ENCODE measurements at places on chromosomes 16 and 17.

- no peak for DNase-seq
Observed at GRCh38 chr16:66228792-66229191, 137.7 kb upstream of the CDH5 start.

DNA sequence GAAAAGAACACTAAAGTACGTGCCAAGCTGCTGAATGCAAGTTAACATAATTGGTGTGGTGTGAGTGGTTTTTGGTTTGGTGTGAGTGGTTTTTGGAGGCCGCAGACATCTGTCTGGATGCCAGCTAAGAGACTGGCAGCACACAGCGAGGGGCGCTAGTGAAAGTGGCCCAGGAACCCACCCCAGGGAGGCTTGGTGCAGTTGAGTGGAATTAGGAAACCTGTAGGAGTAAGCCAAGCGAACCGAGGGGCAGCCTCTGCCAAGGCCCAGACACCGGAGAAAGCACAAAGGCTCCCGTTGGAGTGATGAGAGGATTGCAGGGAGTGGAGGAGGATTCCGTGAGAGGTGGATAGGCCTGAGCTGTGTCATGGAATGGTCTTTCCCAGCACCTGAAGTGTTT, 24.6 kb upstream of the SLC5A11 start:
- DNase-seq = no peak

DNA sequence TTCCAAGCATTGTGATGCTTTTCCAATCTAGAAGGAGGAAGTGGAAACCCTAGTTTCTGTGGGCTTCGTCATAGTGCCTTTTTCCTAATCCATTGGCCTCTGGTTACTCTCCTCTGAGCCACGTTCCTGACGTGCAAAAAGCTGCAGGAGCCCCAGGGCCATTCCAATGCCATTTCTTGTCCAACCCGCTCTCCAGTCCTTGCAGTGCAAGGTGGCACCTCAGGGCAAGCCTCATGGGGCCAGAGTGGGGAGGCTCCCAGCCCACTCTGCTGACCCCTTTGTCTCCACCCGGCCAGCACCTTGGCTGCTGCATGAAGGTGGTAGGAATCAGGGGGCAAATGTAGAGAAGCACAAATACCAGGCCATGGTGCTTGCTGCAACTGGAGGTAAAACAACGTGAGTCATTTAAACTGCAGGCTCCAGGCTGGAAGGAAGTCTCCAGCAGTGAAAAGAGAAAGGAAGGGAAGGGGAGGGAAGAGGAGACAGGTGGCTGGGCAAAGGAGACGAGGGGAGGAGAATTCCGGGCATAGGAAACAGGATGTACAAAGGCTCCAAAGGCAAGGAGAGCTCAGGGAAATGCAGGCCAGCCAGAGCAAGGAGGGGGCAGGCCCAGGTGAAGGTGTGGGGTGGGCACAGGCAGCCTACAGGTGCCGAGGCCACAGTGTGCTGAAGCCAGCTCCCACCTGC, 168.2 kb upstream of the TNRC6C start:
- DNase-seq = no peak

- DNase-seq = no peak
Observed at GRCh38 chr16:48556913-48557351, 53.0 kb downstream of the N4BP1 start.

- DNase-seq = no peak
Observed at GRCh38 chr16:69307856-69308255, 3.3 kb upstream of the VPS4A start.

DNA sequence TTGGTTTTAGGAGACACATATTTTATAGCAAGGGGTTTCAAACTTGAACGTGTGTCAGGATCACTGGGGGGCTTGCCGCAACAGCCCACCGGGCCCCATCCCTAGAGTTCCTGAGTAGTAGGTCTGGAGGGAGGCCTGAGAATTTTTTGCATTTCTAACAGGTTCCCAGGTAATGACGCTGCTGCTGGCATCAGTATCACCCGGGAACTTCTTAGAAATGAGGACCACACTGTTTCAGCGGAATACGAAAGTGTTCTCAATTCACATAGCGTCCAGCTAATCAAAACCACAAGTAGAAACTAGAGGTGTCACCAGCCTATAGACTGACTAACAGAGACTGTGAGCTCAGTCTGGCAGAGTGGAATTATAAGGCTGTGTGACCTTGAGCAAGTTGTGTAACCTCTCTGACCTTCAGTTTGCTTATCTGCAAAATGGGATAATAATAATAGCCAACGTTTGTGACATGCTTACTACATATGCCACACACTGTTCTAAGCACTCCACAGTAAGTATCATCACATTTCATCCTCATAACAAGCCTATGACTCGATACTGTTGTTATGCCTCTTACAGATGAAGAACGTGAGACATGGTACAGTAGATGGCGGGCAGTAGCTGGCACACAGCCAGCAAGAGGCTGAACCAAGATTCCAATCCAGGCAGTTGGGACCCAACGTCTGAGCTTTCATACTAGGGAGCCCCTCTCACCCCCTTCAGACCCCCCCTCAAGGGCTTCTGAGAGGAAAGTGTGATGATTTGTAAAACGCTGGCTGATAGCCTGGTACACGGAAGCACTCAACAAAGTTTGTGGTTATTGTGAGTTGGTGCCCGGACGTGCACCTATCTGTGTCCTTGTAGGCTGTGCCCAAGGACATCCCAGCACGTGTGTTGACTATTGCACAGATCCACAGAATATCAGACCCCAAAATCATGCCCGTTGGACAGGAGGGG, 4.6 kb upstream of the ICAM2 start:
- no peak for DNase-seq

DNA sequence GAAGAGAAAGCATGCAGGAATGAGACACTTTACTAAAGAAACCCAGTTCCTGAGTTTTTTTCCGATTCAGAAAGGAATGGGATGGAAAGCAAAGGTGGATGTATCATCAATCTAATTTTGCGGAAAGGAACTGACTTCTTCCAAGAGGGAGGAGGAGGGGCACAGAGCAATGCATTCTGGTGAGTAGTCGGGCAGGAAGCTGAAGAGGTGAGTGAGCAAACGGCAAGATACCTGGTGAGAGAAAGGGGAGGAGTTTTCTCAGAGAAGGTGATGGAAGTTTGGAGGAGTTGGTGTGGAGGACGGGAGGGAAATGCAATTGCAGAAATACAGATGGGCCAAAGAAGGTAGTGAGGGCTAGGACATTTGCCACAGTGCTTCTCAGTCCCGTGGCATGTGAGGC, 713.2 kb downstream of the KCNJ2 start:
- DNase-seq = no peak

GRCh38 chr16:20899071-20899470, 1.1 kb downstream of the DCUN1D3 start:
- DNase-seq = no peak

DNA sequence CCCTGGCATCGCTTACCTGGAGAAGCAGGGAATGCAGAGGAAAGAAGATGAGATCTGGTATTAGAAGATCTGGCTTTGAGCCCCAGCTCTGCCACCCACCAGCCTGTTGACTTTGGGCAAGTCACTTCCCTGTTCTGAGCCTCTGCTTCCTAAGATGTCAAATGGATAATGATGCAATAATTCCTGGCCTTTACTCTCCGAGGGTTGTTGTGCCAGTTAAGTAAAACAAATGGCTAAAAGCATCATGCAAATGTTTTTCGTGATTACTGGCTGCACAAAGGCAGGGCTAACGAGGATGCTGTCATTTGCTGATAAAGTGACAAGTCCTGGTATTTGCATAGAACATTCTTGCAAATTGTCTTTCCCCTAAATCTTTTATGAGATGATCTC, 1.3 kb upstream of the ZNF821 start:
- DNase-seq = no peak

- DNase-seq = no peak
Observed at GRCh38 chr16:4318967-4319366, 3.1 kb downstream of the GLIS2 start.

GRCh38 chr17:81394921-81395599, at the start of gene BAHCC1:
TSS of gene BAHCC1 (plus strand) at chr17:81395457. CDS start at chr17:81399740, 4,283 bp downstream.
- DNase-seq = peak; percentile 99

DNA sequence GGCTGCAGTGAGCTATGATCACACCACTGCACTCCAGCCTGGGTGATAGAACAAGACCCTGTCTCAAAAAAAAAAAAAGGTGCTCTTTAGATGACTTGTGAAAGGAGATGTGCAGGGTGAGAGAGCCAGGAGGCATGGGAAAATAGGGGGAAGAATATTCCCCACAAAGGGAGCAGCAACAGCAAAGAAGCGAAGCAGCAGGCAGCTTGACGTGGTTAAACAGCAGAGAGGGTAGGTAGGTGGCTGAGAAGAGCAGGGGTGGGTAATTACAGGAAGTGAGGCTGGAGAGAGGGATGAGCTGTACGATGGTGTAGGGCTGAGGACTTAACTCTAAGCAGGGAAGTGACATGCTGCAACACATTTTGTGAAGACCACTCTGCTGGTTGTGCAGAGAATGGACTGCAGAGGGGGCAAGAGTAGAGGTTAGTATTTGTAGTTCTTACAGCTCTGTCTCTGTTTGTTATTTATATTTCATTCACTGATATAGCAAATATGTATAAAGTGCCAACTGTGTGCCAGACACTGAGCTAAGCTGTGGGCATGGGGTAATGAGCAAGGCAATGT, 1.6 kb downstream of the HEATR3 start:
- no peak for DNase-seq

- no peak for DNase-seq
Observed at GRCh38 chr17:61129267-61130254, 270.1 kb upstream of the TBX2 start.

- DNase-seq = no peak
Observed at GRCh38 chr17:5631958-5632590, 47.8 kb upstream of the NLRP1 start.

GRCh38 chr17:73725794-73726515, 81.7 kb upstream of the SDK2 start:
- no peak for DNase-seq

DNA sequence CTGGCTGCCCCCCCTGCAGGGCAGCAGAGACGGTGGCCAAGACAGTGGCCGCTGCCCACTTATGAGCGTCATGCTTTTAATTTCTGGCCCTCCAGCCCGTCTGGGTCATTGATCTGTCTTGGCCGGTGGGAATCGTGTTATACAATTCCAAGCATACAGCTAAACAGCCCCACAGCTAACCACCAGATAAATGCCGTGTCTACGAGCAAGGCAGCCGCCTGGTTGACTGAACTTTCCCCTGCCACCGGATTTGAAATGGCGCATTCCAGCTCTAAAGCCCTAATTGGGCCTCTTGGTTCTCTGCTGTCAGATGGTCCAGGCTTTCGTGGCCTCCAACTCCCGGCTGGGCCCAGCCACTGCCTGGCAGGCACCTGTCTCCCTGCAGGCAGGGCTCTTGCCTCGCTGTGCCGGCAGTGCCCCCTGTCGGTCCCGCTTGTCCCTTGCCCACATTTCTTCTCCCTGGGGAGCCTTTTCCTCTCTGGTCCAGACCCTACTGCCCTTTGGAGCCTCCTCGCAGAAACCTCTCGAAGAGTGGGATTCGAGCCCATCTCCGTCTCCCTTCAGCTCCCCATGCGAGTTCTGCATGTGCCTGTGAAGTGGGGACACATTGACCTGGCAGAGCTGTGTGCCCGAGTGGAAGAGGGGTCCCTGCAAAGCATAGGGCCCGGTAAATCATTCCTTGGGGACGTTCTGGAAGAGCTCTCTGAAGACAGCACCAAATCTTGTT, 1.8 kb upstream of the RBFOX3 start:
- DNase-seq = peak; percentile 88

- DNase-seq = peak; percentile 52
Observed at GRCh38 chr17:70060415-70060814, 14.6 kb upstream of the KCNJ16 start.

DNA sequence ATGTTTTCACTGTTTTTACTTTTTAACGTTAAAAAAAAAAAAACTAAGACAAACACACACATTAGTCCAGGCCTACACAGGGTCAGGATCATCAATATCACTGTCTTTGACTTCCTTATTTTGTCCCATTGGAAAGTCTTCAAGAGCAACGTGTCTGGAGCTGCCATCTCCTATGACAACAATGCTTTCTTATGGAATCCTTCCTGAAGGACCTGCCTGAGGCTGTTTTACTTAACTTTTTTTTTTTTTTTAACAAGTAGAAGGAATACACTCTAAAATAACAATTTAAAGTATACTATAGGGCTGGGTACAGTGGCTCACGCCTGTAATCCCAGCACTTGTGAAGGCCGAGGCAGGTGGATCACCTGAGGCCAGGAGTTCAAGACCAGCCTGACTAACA, 71.8 kb upstream of the BCAR1 start:
- no peak for DNase-seq

GRCh38 chr17:79813297-79814126, 16.6 kb upstream of the CBX8 start:
- no peak for DNase-seq
